Motor neuron (in vitro differentiated cells): ENCODE measurements at places on chromosomes 4 and X. TPM values are rescaled to one million over a fixed set of nuclear protein-coding genes. Genes with fewer than 3 reads are reported as not detected.

GRCh38 chr4:53057679-53058078 lies 195.6 kb downstream of the RASL11B start:
- ATAC-seq, result no peak

- no peak for ATAC-seq
Observed at GRCh38 chr4:722169-722725, 16.6 kb downstream of the PCGF3 start.

DNA sequence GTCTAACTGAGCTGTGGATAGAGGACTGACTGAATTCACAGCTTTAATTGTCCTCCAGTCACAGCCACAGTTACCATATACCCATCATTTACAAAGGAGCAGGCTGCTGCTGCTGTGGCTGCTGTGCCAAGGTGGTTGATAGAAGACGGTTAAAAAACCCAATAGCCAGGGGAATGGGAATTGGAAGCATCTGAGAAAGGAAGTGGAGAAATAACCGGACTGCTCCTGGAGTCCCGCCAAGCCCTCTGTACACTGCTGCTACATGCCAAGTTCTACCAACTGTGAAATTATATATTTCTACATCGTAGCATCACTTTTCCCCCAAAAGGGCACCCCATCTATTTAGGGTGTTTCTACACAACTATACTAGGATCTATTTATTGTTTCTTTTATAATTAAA lies 279.7 kb upstream of the ARX start:
- ATAC-seq, result no peak

The VEGFD gene
- total RNA-seq, result 0.21 TPM in 1 of 2 replicates, not detected in the other

The SORCS2 gene
- total RNA-seq, result 5.6 TPM in 2 replicates
